NCI-H1092 (cell line): ENCODE measurements at places on chromosomes 3 and 15.

DNA sequence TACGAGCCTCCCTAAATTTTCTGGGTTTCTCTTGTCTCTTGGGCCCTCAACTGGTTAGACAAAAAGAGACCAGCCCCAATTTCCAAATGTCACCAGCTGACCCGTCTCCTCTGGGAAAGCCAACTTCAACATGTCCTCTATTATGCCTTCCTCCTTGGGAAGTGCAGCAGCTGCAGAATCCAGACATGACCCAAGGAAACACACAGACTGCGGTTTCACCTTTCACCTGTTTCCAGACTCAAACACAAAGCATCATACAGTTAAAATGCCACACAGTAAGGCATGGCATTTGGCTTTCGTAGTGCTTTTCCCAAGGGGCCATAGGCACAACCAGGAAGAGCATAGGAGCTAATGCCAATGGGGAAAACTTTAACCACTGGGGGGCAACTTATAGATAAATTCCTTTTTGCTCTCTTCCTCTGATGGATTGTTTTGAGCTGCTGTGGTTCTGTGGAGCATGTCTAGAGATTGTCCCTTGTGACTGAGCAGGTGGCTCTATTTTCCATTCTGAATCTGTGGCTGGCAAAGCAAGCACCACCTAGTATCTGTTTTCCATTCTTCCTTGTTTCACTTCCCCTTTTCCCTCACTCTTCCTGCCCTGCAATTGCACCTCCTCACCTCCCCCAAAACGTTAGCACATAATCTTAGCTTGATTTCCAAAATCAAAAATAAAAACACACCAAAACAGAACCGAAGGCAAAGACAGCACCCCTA lies 49.3 kb downstream of the HHLA2 start:
- no peak for DNase-seq

DNA sequence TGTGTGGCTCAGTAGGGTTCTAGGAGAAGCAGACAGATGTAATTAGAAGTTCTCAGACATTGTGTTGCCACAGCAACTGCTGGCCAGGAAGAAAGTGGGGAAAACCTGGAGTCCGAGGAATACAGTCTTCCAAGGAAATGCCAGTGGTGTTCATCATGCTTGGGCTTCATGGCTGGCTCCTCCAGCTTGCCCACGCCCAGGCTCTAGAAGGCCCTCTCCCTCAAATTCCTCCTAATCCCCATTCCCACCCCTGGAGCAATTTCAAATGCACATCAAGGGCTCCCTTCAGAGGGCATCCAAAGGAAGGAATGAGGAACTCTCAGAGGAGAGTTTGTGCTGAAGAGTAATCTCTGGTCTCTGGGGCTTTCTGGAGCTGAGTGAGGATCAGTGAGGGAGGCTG lies 21.9 kb downstream of the FSTL1 start:
- DNase-seq, result no peak

DNA sequence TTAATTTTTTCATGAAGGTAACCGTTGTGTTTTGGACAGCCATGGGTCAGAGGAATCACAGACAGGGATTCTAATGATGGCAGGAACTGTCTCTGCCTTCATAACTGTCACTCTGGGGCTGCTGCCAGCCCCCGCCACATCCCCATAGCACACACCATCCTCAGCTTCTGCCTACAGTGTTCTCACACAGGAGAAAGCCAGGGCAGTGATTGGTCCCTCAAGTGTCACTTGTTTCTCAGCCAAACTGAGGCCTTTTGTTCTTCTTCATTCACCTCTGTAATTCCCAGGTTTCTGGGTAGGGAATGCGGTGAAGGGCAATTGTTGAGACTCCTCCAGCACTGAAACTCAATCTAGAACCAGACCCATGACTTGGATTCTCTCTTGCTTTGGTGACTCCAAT lies 65.4 kb upstream of the C3orf80 start:
- DNase-seq, result no peak

DNA sequence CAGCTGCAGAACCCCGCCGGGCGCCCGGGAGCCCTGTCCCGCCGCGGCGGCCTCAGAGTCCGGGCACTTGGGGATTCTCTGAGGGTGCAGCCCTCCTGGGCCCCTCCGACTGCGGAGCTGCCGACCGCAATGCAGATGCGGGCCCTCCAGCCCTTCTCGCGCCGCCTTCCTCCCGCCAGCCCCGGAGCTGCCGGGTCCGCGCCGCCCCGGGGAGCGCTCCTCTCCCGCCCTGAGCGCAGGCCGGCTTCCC lies 320 bp upstream of the ACAN start:
- DNase-seq, result no peak

DNA sequence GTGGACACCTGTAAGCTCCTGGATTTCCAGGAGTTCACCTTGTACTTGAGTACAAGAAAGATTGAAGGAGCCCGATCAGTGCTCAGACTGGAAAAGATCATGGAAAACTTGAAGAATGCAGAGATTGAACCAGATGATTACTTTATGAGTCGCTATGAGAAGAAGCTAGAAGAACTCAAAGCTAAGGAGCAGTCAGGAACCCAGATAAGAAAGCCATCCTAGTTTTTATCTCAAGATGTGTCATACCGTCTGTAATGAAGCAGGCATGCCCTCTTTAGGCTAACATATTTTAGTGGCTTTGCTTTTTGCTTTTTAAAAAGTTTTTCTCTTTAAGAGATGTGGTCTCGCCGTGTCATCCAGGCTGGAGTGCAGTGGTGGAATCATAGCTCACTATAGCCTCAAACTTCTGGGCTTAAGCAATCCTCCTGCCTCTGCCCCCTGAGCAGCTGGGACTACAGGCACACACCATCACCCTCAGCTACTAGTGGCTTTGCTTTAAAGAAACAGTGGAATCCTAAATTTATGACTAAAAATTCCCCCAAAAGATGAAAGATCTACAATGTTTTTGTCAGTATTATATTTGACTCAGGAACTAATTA lies 28.1 kb downstream of the EXOG start:
- no peak for DNase-seq

- no peak for DNase-seq
Observed at GRCh38 chr3:3160826-3161225, 18.7 kb downstream of the CRBN start.

GRCh38 chr3:192364316-192364715 lies 363.0 kb downstream of the FGF12 start:
- no peak for DNase-seq

- DNase-seq, result no peak
Observed at GRCh38 chr15:39018966-39019365, 454.4 kb upstream of the RASGRP1 start.

DNA sequence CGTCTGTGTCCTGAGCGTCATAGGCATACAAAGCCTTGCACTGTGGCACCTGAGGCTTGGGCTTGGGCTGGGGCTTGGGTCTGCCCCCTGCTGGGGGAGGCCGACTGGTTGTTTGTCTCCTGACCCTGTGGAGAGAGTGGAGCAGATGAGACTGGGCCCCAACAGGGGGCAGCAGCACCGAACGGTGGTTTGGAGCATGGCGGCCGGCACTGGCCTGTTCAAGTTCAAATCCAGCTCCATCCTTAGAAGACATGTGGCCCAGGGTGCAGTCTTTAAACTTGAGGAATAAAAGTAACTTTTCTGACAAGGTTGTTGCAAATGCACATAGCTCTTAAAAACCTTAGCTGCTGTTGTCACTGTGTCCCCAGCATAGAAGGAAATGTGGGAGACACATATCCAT lies 33.3 kb downstream of the CCNB2 start:
- no peak for DNase-seq

DNA sequence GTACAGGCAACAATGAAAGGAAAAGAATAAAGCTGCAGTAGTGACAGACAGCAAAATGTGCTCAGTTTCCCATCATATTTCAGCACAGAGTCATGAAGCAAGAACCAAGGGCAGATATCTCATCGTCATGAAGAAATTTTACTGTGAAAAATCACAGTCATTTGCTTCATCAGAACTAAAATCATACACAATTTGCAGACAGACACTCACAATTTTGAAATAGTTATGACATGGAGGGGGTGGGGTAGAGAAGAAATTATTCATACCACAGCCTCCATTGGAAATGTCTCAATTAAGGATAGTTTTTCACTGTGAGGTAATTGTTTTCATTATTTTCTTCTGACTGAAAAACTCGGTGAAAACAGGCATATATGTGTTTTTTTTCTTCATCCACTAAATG lies 78.8 kb upstream of the CNTN3 start:
- no peak for DNase-seq

- DNase-seq, result no peak
Observed at GRCh38 chr3:36648241-36649034, 115.9 kb downstream of the DCLK3 start.

GRCh38 chr15:101538996-101539395 lies 49.5 kb upstream of the PCSK6 start:
- no peak for DNase-seq

DNA sequence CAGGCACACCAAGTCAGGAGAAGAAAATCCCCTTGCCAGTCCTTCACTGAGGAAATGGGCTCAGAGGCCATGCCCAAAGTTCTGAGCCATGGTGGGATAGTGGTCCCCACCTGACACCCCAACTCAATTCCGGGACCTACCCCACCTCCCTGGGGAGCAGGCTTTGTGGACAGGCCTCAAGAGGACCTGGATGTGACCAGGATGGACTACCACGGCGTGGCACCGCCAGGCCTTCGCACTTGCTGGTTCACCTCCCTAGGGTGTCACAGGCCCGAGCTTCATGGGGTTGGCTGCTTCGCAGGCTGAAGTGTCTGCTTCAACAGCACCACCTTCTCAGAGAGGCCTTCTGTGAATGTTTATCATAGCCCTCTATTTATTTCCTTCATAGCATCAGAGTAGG lies 31.7 kb downstream of the POC1A start:
- DNase-seq, result no peak

GRCh38 chr15:91652610-91653207 lies 200.8 kb upstream of the SLCO3A1 start:
- DNase-seq, result no peak

- no peak for DNase-seq
Observed at GRCh38 chr3:24145981-24146822, 201.1 kb downstream of the NR1D2 start.

DNA sequence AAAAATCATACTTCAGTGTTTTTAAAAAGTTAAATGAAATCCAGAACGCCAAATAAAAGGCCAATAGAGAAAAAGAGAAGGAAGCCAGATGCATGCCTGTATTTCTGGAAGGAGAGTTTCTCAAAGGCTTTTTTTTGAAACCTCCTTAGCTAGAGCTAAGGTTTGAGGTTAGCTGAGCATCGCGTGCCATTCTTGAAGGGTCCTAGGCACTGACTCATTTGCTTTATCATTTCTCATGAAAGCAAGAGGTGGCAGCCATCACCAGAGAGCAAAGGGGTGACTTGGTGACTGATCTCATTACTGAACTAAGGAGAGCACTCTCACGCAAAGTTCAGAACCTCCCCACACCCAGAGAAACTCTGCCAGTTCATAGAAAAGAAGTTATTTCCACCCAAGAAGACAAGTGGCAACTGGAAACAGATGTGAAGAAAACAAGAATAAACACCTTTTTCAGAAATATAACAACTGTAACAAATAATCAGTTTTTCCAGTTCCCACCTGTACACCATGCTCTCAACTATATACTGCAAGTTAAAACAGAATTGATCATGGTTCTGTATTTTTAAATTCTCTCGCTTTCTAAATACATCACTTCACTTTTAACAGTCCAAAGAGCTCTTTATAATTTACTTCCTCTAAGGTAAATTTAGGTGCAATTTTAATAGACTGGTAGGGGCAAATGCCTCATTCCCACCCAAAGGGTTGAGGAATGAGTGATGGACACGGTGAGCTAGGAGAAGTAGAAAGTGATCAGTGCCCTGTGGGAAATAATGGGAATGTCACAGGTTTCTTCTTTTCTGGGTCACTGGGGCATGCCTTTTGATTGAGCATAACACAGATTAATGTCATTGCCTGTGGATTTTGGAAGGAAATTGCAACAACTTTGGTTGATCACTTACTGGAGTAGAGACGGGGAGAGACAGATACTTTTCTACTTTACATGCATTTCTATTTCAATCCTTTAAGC lies 24.7 kb downstream of the GPR15 start:
- DNase-seq, result no peak

GRCh38 chr15:63864186-63864585 lies 30.4 kb upstream of the HERC1 start:
- no peak for DNase-seq

DNA sequence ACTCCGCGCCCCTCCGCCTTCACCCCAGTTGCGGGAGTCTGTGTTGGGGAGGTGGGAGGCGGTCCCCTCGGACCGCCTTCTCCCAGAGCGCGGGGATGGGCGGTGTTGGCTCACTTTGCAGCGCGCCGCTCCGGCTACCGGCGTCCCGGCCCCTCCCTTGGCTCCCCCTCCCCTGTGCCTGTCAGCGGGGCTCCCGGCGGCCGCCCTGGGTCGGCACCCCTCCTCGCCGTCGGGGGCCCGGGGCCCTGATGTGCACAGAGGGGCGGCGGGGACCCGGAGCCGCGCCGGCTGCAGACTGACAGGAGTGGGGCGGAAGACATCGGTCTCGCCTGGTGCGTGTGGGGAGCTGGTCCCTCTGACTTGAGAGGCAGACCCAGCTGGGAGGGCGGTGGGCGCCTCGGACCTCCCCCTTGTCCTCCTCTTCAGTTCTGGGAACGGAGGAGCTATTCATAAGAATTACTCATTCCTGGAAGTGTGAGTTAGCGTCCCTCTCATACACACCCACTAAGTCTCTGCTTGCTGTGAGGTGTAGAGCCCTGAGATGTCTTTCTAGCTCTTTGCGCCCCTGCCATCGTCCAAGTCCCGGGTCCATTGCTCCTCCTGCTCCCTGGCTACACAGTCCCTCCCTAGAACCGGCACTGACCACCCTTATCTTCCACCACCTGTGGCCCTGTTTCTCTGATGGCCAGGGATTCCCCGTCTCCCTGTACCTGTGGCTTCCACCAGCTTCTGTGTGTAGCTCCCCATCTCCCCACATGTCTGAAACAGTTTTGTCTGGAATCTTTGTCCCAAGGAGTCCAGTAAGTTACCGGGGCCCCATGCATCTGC lies 42.3 kb upstream of the ROPN1 start:
- DNase-seq, result no peak

DNA sequence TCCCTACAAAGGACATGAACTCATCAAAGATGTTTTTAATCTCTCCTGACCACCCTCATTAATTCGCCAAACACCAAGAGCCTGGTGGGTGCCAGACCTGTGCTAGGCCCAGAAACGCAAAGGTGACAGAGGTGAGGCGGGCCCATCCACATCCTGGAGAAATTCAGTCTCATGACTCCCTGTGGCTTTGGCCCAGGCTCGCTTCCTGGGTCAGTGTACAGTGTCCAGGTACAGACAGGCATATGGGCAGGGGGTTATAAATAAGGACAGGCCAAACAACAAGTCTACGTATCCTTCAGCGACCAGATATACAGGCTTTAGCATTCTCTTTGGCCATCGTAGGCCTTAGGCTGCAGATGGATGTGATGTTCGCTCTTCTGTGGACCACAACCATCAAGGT lies 945 bp upstream of the PLA2G4F start:
- DNase-seq, result no peak

GRCh38 chr3:117600112-117600511 lies 890.5 kb downstream of the TUSC7 start:
- DNase-seq, result no peak

DNA sequence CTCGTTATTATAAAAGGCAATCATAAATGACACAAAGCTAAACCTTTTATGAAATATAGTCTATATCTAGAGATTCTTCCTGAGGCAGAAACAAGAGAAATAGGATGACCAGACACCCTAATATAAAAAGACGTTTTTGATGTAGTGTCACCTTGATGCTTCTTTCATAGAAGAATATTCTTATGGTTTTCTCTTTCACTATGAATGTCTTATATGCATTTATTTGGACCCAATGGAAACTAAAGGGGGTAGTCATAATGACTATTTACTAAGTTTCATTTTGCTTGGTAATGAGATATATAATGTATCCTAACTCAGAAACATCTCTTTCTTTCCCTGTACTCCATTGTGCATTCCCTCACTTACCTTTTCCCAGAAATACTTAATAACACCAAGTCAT lies 393.9 kb downstream of the RAP2B start:
- no peak for DNase-seq
